Renal cortical epithelial cell (primary cell): ENCODE measurements at places on chromosomes 11 and 22. TPM values are rescaled to one million over a fixed set of nuclear protein-coding genes. Genes with fewer than 3 reads are reported as not detected.
A peak's percentile ranks its signal among the peaks of the same experiment; 100 is the strongest.

Gene ISX
- total RNA-seq: not detected in 2 replicates

Gene IL17REL
- not detected in 2 replicates for total RNA-seq

GRCh38 chr22:30175690-30176288 lies 70.8 kb downstream of the LIF start:
- DNase-seq: no peak

- no peak for DNase-seq
These were observed 35.3 kb upstream of the GNB1L start for GRCh38 chr22:19889951-19890350.

DNA sequence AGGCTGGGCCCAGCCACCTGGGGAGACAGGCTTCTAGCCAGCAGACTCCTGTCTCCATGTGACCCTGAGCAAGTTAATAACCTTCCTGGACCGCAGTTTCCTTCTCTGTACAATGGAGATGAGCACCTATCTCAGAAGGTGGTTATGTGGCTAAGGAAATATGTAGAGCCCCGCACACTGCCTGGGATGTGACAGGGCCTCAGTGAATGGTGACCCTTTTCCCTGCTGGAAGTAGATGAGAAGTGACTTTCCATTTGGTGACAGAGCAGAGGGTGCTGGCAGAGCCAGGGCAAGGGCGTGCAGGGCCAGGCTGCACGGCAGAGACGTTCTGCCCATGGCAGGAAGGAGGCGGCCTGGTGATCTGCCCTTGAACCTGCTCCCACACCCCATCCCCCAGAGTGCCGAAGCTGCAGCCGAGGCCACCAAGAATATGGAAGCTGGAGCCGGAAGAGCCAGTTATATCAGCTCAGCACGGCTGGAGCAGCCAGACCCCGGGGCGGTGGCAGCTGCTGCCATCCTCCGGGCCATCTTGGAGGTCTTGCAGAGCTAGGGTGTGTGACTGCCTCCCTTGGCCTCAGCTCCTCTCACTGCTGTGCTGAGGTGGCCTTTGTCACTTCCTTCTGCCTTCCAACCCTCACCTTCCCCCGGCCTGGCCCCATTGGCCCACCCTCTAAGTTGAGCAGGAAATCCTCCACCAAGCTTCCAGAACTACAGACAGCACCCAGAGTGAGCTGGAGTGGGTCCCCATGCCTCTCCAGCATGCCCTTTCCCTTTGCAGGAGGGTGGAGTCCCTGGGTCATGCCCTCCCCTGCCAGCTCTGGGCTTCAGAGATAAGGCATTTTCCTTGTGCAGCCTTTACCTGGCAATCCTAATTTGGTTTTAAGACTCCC lies 13.2 kb downstream of the TKFC start:
- DNase-seq: no peak

GRCh38 chr11:121931748-121932352 lies 184.2 kb downstream of the BLID start:
- peak; percentile 28 for DNase-seq

- no peak for DNase-seq
These were observed 19.9 kb upstream of the MYOD1 start for GRCh38 chr11:17699147-17700114.

Gene CCDC116
- total RNA-seq: not detected in 2 replicates

Gene LYVE1
- 0.05 and 0.17 TPM in 2 replicates for total RNA-seq

DNA sequence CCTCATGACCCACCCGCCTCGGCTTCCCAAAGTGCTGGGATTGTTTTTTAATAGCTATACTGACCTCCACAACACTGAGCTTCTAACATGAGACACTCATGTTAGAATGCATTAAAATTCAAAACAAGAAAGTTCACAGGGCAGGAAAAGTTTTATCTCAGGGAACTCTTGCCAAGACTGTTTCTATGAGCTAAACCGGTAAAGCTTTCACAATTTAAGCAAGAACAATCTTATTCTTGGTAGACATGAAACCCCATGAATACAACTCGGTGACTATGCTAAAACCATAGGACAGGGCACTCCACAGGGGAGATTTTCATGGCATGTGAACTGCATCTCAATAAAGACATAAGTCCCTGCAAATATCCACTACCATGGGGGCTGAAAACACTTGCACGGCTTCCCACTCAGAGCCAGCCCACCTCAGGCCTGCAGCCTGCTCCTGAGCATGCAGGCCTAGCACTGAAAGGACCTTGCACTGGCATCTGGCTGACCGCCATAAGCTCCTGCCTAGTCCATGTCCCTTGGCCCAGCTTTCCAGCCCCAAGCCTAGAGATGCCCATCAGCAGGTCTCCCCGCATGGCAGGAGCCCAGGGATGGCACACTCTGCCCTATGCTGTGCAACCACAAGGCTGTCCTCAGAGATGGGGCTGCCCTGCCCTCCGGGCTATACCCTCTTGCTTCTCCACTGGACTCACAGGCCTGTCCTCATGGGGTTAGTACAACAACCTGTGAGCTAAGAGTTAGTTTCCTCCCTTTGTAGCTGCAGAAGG lies 58.4 kb downstream of the DGCR2 start:
- DNase-seq: no peak

DNA sequence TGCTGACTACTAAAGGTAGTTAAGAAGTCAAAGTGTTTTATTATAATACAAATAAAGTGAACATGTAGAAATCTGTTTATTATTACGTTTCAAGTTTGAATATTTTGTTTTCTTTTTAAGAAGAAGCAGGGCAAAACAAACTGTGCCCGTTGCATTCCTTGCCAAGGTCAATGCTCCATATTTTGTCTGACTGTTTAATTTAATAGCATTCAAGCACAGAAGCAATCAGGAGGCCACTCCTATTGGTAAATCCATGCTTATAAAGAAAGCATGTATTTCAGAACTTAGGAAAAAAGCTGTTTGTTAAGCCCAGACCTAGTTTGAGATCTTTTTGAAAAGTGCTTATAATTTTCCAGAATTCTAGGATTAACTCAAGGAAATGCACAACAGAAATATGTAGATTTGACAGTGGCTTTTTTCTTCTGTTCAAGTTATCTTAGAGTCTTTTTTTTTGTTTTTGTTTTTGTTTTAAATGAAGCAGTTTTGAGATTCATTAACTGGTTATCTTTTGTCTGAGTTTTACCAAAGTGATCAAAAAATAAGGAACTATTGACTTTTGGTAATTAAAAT lies 51.7 kb downstream of the ARHGAP42 start:
- peak; percentile 67 for DNase-seq

DNA sequence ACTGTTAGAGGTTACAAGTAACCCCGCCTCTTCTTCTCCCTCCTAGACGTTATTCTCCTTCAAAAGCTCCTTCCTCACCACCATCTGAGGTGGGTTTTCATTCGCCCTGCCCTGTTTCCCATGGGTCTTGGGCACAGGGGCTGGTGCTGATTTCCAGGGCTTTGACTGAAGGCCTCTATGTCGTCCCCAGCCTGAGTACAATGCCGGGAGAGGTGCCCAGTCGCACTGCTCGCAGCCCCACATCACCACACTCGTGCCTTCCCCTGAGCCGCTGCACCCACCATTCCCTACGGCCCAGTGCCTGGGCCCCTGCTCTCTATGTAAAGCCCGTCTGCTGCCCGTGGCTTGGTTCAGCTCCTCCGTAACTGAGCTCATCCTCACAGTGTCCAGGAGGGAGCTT lies 169.8 kb downstream of the DSCAML1 start:
- DNase-seq: no peak

Gene KLHL22
- 18.9 and 25.5 TPM in 2 replicates for total RNA-seq

Gene TMPRSS4
- total RNA-seq: 2.4 and 29.2 TPM in 2 replicates

Gene HSPB2
- 0.10 and 0.69 TPM in 2 replicates for total RNA-seq

DNA sequence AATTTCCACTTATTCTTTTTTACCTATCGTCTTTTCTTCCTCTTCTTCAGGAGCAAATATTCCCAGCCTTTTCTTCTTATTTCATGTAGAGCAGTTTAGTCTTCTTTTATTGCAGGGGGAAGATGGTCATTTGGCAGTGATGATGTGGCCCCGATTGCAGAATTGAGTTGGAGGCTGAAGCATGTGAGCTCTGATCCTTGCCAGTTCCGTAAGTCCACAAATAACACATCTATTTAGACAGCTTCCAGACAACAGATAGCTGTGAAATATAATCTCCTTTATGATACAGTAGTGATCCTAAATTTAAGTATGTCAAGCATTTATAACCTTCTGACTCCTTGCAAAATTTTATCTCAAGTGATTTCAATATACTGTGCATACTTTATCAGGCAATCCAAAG lies 27.5 kb downstream of the REXO2 start:
- DNase-seq: no peak

Gene BDNF
- total RNA-seq: 6.4 and 7.6 TPM in 2 replicates

Gene OR4D5
- not detected in 2 replicates for total RNA-seq

Gene NXPE1
- total RNA-seq: not detected in 2 replicates

Gene PATE4
- total RNA-seq: not detected in 2 replicates

DNA sequence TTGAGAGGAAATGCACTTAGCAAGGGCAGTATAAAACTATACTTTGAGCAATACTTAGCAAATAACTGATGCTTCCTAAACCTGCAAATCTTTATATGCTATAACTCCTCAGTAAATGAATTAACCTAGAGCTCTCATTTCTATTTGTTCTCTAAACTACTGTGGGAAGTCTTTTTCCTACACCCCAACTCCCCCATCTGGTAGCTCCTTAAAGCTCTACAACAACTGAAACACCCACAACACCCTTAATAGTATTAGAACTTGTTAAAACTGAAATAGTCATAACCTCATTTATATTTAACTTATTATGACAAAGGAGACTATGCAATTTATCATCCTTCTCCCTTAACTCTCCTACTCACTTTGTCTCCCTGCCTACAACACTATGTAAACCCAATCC lies 43.4 kb downstream of the GUCY1A2 start:
- no peak for DNase-seq

DNA sequence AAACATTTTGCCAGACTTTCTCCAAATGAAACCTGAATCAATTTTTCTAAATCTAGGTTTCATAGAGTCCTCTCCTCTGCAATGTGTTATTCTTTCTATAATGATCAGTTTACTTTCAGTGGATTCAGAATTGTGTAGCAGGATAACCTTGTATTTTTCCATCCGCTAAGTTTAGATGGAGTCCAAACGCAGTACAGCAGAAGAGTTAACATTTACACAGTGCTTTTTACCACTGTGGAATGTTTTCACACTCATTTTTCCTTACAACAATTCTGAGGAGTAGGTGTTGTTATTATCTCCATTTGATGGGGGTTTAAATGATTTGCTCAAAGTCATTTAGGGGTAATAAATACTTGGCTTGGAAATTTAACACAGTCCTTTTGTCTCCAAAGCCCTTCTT lies 9.6 kb downstream of the RAG1 start:
- DNase-seq: no peak

DNA sequence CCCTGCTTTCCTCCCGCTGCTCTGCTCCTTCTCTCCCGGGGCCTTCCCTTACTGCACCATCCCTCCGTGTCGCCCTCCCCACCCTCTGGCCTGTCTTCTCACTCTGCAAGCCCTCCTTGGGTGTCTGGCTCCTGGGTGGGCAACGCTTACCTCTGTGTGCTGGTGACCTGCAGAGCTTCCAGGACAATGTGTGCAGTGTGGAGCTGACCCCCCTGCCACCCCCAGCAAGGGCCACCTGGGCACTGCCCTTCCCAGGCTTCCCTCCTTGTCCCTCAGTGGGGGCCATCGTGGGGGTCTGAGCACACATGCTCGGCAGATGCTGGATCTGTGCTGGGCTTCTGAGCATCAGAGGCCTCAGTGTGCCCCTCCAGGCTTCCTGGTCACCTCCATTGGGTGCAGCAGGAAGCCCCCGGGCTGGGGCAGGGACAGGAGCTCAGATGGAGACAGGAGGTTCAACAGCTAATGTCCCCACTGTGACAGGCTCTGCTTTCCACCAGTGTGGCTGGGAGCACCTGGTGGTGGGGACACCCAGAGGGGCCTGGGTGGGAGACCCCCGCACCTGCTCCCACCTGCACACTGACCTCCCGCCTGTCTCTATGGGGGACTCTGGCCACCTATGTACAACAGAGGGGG lies 7.8 kb upstream of the BRSK2 start:
- no peak for DNase-seq

DNA sequence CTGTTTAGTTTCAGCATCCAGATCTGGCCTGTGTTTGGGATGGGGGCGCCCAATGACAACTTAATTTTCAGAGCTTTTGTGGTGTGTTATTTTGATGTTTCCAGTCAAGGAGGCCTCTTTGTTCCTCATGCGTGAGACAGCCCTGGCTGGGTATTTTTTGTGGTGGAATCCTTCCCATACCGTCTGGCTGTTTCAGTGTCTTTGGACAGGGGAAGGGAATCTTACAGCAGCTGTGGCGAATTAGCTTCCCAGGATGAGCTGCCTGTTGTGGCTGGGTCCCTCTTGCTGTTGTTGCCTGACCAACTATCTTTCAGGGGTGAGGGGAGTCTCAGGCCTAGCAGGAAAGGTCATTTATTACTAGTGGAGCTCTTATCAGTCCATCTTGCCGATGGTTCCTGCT lies 138.8 kb downstream of the ARHGAP20 start:
- no peak for DNase-seq

Gene LMO1
- total RNA-seq: 0.40 TPM in 1 of 2 replicates, not detected in the other

Gene ZPR1
- 54.7 and 58.6 TPM in 2 replicates for total RNA-seq

DNA sequence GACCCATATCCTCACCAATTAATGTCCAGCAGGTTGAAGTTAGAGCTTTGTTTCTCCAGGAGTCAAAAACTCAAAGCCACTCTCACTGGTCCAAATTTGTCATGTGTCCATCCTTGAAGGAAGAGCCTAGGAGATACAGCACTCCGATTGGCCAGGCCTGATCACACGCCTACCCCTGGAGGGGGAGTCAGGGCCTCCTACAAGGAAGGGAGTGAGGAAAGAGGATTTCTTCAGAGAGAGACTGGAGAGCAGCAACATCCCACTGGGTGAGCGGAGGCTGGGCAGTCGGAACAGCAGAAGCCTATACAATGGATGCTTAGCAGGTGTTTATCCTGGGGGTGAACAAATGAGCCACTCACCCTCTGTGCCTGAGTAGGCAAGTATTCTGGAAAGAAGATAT lies 113.9 kb downstream of the TRIM29 start:
- DNase-seq: no peak

- peak; percentile 2 for DNase-seq
These were observed 19.1 kb downstream of the MUC6 start for GRCh38 chr11:1017269-1018005.

DNA sequence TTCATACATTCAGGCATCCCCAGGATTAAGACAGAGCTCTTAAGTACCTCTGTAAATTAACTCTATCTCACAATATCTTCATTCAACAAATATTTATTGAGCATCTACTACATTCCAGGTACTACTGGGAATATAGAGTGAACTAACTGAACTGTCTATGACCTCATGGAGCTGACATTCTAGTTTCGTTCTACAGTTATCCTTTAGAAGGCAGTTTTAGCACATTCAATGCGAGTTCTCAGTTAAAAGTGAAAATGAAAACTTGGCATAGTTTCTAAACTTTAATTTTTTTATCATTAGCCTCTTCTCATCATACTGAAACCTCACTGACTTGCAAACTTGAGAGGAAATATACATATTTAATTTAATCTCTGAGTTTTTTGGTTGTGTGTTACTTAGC lies 10.7 kb upstream of the MS4A6E start:
- DNase-seq: no peak

GRCh38 chr22:36368359-36368983 lies 19.3 kb downstream of the MYH9 start:
- DNase-seq: peak; percentile 90

- no peak for DNase-seq
These were observed 171.5 kb downstream of the MN1 start for GRCh38 chr22:27629908-27630673.

Gene FZD4
- total RNA-seq: 2.8 and 6.8 TPM in 2 replicates

- no peak for DNase-seq
These were observed at the start of gene KCNQ1 for GRCh38 chr11:2444821-2445745. Gene KCNQ1, plus strand, starts transcription at chr11:2445008. Its CDS starts 91 bp downstream, at chr11:2445099.
